Hematopoietic multipotent progenitor cell treated with erythropoietin and hydrocortisone succinate and interleukin-3 and kit ligand, for 8 days (in vitro differentiated cells): ENCODE measurements at places on chromosomes 2 and 18.

GRCh38 chr2:142190805-142191204, 60.0 kb upstream of the LRP1B start:
- DNase-seq: no peak

DNA sequence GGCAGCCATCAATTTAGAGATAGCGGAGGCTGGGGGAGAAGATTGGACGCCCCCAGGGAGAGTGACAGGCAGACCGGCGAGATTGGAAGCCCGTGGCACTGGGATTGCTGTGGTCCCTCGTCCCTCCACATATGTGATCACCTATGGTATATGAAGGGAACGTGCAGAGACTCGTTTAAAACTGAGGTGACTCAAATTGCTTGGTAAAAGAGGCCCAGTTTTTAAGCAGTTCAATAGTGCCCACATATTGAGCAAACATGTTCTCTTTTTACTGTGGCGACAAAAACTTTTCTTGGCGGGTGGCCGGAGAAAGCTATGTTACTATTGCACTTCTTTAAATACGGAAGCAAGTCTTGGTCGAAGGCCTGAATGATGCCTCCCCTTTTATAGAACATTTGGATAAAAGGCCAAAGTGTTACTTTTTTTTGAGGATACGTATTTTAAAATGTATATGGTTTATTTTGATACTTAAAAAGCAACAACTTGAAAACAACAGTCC, 9.1 kb downstream of the B3GNT2 start:
- DNase-seq: no peak

DNA sequence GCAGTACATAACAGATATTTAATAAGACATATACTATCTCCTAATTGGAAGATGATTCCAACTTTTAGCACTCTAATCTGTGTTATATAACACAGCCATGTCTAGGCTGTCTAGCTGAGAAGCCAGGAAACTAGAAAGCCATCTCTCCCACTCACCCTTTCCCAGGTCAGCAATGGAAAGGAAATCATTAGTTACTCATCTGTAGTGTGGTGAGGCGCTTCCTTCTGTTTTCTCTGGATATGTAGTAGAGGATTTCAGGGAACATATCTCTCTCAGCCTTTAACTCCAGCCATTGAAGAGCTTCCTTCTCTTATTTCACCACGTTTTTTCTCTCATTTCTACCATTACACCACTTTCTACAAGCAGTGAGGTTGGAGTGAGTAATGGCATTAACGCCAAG, 19.4 kb downstream of the RBBP8 start:
- no peak for DNase-seq

DNA sequence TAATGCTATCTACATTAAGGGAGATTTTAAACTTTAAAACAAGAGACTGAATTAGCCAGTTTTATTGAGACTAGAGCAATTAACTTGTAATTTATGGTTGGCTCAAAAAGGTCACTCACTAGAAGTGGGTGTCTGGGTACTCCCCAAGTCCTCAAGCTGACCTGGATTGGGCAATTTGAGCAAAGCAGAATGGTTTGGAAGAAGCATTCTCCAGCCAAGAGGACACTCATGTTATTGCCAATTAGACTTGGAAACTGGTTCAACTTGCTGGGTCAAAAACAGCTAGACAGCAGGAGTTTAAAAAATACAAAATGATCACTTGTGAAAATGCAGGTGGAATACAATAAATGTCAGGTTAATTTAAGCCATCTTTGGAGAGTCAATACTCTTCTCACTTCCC, 29.5 kb upstream of the MYO1B start:
- DNase-seq: no peak

GRCh38 chr2:128447538-128447995, 128.9 kb upstream of the HS6ST1 start:
- no peak for DNase-seq

DNA sequence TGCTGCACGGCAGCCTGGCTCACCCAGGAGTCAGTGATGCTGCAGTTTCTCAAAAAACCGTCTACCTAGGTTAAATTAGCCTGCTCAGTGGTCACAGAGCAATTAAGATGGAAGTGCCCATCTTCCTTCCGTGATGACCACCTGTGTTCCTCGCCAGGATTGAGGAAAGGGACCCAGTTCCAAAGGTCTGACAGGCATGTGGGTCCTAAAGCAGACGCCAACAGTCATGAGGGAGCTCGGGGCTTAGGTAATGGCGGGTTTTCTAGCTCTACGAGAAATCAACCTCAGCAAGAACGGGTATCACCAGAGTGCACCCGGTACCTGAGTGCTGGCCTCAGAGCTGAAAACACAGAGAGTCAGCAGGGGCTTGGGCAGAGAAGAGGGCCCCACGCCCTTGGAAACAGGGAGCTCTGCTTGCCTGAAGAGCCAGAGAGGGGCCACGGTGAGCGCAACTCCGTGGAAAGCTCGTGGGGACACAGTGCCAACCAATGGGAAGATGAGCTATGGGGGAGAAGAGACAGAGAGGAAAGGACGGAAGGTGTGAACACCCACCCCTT, 34.3 kb upstream of the DNMT3A start:
- no peak for DNase-seq

- DNase-seq: no peak
Observed at GRCh38 chr2:101795033-101795432, 97.5 kb downstream of the MAP4K4 start.

- no peak for DNase-seq
Observed at GRCh38 chr2:102060047-102060446, 68.3 kb downstream of the IL1R2 start.

- DNase-seq: no peak
Observed at GRCh38 chr2:85695691-85696668, 1.8 kb downstream of the GNLY start.

DNA sequence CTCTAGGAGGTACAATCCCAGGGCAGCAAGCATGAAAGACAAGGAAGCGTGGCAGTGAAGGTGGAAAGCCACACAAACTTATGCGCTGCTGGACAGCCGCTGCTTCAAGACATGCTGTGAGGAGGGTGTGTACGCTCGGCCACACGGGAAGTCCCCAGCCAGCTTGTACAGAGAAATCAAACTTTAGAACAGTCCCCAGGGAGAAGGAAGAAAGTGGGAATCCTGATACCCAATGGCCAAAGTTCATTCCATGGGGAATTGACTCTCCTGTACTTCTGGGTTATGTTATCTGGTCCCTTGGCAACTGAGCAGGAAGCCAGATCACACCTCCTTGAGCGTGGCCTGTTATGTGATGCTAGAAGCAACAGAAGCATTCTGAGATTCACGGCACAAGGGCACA, 86.1 kb upstream of the BOD1L2 start:
- DNase-seq: no peak
